ENCODE measurements at places on chromosomes 3 and 15.

DNA sequence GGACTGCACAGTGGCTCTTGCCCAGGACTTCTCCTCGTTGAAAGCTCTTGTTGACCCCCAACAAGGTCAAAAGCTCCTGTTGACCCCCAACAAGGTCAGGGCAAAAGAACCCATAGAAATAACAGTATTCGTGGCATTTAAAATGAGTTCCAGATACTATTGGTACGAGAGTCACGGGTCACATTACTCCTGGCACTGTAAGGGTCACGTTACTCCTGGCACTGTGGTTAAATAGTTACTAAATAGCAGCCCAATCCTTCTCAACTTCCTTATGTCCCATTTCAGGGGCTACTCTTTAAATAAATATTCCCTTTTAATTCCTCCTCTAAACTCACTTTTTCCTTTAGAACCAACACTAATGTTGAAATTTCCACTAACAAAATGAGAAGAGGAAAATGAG is 18.2 kb upstream of the ADCY5 start:
- no peak for DNase-seq

DNA sequence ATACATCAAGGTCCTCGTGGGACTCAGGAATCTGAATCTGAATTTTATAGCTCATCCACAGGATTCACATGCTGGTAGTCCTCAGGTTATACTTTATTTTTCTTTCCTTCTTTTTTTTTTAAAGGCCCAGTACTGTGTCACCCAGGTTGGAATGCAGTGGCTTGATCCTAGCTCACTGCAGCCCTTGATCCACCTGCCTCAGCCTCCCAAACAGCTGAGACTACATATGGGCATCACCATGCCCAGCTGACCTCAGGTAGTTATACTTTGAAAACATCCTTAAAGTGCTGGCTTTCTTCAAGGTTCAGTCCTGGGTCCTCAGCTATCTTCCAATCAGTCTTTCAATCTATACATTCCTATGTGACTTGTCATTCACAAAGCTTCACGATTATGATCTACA is 38.2 kb downstream of the SNX4 start:
- no peak for DNase-seq

DNA sequence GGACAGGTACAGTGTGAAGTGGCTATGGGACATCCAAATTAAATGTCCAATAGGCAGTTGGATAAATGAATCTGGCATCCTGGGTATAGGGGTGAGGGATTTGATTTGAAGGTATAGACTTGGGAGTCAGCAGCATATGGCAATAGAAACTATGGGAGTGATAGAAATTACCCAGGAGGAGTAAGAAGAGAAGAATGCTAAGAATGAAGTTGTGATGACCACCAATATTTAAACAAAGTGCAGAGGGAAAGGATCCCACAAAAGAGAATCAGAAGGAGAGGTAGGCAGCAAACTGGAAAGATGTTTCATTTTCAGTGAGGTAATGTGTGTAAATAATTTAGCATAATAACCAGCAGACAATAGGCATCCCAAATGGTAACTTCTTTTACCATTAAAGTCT is 13.8 kb upstream of the MSL2 start:
- peak; percentile 58 for DNase-seq

- no peak for DNase-seq
Measured at GRCh38 chr15:97082830-97083229, 752.3 kb downstream of the NR2F2 start.

DNA sequence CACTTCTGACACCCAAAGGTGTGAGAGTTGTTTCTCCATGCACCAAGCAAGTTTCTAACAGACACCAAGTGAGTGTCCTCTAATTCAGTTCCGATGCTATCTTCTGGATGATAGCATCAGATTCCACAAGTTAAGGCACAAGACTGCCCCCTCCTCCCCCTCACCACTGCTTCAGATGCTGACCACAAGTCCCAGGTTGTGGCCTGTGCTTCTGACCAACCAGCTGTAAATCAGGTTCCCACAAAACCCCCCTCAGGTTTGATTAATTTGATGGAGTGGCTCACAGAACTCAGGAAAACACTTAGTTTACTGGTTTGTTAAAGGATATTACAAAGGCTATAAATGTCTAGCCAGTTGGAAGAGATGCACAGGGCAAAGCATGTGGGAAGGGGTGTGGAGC is 7.0 kb upstream of the PLA1A start:
- DNase-seq = no peak

GRCh38 chr3:119311081-119311925 is 17.1 kb downstream of the ARHGAP31 start:
- DNase-seq = peak; percentile 79

- DNase-seq = peak; percentile 14
Measured at GRCh38 chr3:69890084-69890483, 109.4 kb upstream of the SAMMSON start.

DNA sequence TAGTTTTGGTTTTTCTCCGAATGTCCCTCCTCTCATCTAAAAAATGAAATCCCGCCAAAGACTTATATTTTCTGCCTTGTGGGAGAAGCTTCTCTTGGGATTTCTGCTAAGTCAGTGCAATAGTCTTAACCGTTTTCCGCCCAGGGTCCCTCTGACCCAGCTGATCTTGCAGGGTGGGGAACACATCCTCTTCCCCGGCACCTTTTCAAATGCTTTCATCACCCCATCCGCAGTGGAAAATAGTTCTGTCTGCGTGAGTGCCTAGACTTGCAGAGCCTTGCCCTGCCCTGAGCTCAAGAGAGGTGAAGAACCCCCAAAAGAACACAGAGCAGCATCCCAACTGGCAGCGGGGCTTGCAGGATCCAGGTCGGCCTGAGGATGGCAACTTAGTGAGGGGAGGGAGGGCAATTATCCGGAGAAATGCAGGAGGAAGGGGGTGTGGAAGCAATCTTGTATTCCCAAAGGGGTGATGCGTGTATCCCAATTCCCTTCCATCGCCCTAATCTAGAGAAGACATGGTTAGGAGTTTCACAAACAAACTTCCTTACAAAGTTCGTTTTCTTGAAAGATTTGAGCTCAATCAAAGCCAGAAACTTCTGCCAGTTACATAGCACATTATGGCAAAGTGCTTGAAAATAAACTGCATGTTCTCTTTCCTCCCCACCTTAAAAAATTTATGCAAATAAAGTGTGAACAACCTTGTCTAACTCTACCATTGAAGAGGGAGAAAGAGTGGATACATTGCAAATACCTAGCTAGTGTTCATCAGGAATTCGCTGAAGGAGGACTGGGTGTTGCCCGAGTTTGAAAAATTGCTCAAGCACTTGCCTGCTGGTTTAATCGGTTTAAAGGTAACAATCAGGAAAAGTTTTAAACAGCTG is 79.9 kb downstream of the NR2F2 start:
- DNase-seq = no peak

DNA sequence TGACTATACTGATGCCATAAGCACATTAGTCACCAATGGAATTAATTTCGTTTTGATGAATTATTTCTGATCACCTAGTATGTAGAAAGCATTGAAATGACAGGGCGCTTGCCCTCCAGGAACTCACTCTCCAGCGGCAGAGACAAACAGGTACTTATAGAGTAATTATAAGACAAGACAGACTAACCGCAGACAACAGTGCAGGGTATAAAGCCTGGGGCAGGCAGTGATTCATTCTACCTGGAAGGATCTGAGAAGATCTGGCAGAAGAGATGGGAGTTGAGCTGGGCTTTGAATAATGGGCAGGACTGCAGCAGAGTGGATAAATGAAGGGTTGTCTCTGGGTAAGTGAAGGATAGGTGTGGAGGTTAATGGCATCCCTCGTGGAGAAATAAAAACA is 331.8 kb downstream of the FGF12 start:
- no peak for DNase-seq

- peak; percentile 19 for DNase-seq
Measured at GRCh38 chr3:110752307-110752706, 319.3 kb upstream of the NECTIN3 start.

DNA sequence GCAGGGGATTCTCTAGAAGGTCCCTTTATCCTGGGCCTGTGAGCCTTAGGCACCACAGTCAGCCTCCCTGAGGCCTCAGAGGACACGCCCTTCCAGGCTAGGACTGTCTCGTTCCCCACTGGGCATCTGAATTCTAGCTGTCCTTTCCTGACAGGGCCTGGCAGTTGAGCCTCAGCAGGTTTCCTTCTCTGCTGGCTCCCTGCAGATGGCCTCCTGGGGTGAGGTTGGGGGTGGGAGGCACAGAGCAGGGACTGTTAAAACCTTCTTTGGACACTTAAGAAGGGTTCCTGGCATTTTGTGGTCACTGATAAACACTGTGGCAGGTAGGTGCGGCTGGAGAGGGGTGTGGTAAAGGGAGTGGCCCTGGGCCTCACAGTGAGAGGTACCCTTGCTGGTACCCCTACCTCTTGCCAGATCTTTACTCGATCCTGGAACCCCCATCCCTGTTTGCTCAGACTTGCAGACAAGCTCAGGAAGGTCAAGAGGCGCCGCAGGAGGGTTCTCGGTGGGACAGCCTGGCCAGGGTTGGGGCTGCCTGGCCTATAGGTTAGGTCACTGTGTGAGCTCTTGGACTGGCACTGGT is 8.5 kb downstream of the CLK3 start:
- no peak for DNase-seq

GRCh38 chr15:49235446-49236124 is 65.5 kb downstream of the GALK2 start:
- peak; percentile 92 for DNase-seq

GRCh38 chr3:176119826-176120225 is 1077.5 kb downstream of the TBL1XR1 start:
- DNase-seq = no peak
